ENCODE measurements at places on chromosomes 12 and 14.

GRCh38 chr12:123942238-123942653 lies 30.4 kb downstream of the CCDC92 start:
- DNase-seq = no peak

GRCh38 chr12:24047326-24047725 lies 97.9 kb upstream of the SOX5 start:
- no peak for DNase-seq

DNA sequence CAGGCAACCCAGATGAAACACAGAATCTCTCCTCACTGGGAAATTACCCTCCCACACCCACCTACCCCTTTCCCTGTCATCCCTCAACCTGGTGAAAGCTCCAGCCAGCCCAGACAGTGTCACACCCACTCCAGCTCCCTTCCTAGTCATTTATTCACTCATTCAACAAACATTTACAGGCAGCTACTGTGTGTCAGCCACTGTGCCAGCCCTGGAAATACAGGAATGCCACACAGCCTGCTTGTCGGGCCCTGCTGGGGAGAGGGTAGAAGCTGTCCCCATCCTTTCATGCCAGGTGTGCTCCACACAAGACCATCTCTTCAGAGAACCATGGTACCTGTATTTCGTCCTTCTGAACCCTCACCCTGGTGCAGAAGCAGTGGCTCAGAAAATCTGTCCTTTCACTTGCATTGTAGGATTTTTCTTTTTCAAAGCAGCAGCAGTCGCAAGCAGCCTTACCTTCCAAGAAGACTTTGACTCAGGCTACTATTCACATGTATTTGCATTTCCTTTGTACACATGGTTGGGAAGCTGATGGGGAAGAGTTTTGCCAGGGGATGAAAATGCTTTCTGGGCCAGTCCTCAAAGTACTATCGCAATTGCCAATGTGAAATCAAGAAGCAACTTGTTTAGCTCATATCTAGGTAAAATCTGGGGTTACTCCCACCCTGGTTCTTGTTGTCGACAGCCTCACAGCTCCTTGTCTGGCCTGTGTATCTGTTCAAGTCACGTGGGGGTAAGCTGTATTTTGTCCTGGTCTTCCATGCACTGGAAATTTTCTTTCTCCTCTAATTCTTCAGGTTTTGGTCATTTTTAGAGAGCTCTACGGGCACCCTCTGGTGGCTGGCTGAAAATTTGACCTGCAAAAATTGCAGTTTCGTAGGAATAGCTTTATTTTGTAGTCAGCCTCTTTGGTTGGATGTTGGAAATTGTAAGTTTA lies 147.4 kb upstream of the EGLN3 start:
- no peak for DNase-seq

- no peak for DNase-seq
Measured at GRCh38 chr14:74840603-74841030, 35.3 kb downstream of the PROX2 start.

GRCh38 chr12:10783252-10783651 lies 19.2 kb downstream of the TAS2R7 start:
- DNase-seq = no peak

DNA sequence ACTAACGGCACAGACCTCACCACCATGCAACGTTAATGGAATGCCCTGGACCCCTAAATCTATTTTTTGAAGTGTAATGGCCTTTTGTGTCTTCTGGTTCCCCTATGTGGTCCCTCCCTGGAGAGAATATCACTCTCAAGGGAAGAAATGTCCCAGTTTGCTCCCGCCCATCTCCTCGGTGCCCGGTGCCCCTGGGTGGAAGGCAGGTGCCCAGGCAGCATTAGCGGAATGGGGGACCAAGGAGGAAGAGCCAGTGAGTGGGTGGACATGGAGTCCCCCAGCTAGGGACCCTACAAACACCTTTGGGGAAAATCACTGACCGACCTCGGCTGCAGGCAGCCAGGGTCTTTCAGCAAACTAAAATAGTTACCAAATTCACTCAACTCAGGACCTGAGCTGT lies 212.1 kb upstream of the RTL1 start:
- no peak for DNase-seq

DNA sequence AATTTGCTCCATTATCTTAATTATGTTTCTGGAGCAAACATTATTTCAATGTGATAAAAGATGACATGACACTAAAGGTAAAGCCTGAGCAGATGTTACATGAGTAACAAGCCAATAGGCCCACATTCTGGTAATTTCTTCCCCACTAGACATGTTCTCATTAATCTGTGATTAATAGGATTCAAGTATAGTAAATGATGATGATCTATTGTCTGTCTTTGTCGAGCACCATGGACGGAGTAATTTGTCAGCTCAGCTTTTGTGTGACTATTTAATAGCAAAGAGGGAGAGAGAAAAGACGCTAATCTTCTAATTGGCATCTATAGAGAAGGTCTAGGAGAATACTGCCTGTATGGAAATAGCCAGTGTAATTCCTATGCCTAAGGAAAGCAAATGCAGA lies 62.2 kb upstream of the INSM2 start:
- no peak for DNase-seq

- no peak for DNase-seq
Measured at GRCh38 chr12:29103539-29103974, 45.5 kb upstream of the FAR2 start.

DNA sequence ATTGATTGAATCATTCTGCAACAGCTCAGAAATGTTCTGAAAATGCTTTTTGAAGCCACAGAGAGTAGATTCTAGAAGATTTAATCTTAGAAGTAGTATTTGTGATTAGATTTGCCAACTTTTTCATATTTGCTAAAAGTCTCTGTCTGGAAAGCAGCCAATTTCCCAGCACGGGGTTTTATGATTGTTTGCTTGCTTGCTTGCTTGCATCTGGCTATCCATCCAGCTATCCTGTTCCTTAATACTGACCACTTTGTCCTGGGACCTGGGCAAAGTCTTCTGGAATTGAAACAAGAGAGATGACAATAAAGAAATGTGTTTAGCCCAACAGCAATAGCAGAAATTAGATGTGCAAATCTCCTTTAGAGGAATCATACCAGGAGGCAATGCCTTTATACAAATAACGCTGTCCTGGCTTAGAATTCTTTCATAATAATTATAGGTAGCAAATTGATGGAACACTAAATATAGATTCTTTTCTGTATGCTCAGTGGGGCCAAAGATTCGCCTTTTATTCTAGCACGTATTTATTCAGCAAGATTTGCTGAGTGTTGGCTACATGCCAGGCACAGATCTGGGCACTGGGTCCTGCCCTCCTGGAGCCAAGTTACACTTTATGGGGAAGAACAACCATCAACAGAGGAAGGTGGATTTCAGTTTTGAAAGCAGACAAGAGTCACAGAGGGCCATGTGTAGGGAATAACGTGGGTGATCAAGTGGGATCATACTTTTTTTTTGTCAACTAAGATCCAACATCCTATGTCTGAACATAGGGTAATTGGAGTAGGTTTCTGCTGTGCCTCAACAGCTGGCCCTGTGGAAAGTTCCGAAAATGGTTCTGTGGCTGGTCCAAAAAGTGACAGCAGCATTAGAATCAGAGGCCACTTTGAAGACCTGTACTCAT lies 25.3 kb downstream of the MYBPC1 start:
- no peak for DNase-seq

DNA sequence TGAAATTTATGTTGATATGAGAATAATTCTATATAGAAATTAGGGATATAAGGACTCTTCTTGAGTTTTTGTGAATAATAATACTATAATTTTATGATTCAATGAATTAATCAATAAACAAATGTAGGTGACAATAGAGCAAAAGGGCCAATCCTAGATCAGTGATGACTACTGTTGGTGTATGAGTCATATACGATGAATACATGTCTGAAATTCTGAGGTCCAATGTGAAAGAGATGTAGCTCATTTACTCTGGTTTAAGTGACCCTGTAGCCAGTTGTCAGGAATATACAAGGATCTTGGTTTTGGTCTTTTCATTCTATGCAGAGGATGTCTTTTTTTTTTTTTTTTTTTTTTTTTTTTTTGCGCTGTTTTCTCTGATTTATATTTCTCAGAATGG lies 72.1 kb upstream of the RTL1 start:
- no peak for DNase-seq

- no peak for DNase-seq
Measured at GRCh38 chr12:92481066-92481465, 221.7 kb upstream of the PLEKHG7 start.

GRCh38 chr14:22715186-22715812 lies 51.2 kb upstream of the OXA1L start:
- DNase-seq = no peak

DNA sequence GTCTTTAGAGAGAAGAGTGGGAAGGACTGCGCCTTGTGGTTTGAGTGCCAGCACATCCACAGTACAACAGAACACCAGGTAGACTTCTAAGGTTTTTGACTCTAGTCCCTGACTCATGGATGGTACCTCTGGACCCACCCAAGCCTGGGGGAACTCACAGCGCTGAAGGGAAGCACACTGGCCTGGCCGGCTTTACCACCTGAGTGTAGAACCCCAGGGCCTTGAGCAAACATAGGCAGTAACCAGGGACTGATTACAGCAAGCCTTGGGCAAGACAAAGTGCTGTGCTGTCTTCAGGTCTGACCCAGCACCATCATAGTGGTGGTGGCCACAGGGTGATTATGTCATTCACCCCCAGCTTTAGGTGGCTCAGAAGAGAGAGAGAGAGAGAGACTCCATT lies 17.2 kb downstream of the EML5 start:
- no peak for DNase-seq

DNA sequence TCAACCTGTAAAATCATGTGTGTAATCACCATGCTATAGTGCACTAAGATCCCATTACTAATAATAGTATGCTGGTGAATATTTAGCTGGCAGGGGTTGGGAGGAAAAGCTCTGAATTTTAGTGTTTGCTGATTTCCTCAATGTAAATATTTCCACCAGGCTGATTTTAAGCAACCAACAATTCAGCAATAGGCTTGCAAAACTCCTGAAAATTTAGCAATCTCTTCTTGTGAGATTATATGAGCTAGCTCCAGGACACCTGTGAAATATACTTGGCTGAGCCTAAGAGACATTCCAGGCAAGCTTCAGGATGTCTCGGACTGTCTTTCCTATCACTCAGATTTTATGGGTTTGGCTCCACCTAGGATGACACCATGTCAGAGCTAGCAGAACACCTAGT lies 106.9 kb upstream of the ANO4 start:
- no peak for DNase-seq

DNA sequence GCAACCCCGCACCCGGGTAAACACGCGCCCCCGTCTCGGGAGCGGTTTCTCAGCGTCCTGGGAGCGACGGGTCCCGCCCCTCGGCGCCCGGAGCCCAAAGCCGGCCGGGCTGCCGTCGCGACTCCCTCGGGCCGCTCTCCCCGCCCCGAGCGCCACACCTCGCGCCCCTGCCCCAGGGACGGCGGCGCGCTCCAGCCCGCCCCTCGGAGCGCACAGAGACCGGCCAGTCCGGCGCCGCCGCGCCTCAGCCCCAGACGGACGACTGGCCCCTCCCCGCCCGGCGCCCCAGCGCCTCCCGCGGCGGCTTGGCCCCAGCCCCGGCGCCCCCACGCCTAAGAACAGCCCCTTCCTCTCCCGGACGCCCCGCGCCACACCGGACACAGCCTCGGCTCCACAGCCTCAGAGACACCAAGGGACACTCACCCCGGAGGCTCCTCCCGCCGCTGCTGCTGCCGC lies 411 bp downstream of the BTBD7 start:
- DNase-seq = no peak

GRCh38 chr12:57342207-57342691 lies 88.6 kb downstream of the R3HDM2 start:
- no peak for DNase-seq

GRCh38 chr12:1992732-1993131 lies 11.5 kb downstream of the DCP1B start:
- no peak for DNase-seq

- DNase-seq = no peak
Measured at GRCh38 chr12:115320967-115321366, 637.0 kb upstream of the TBX3 start.

DNA sequence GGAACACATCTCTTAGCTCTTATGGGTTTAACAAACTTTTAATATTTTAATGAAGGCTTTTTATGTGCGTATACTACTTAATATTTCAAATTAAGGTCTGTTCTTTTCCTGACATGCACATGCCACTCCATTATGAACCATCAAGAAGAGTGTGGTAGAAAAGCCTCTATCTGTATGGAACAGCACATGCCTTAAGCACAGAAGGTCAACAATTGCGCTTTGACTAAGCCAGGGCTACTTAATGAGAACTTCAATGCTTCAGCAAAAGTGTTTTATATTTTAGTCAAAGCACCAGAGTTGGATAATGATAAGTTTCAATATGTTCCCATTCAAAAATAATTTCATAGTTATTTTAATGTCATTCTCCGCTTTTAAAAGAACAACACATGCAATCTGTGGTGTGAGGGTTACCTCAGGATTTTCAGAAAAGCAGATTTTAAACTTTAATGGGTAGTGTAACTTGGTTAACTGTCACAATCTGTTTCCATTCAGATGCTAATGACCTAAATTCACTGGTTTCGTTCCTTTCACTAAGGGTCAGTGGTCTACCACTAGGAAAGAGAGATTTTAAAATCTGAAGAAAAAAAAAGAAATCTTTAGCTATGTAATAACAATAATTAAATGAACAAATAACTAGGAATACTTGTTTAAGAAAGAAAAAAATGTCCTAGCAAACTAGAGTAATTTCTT lies 193.4 kb upstream of the NOVA1 start:
- DNase-seq = no peak

DNA sequence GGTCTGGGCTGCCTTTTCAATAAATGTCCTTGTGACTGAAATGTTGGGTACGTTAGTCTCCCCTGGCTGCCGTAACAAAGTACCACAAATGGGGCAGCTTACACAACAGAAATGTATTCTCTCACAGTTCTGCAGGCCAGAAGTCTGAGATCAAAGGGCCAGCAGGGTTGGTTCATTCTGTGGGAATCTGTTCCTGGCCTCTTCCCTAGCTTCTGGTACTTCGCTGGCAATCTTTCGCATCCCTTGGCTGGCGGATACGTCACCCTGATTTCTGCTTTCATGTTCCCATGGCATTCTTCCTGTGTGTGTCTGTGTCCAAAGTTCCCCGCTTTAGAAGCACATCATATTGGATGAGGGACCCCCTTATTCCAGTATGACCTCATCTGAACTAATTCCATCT lies 95.8 kb upstream of the NCOR2 start:
- DNase-seq = no peak

DNA sequence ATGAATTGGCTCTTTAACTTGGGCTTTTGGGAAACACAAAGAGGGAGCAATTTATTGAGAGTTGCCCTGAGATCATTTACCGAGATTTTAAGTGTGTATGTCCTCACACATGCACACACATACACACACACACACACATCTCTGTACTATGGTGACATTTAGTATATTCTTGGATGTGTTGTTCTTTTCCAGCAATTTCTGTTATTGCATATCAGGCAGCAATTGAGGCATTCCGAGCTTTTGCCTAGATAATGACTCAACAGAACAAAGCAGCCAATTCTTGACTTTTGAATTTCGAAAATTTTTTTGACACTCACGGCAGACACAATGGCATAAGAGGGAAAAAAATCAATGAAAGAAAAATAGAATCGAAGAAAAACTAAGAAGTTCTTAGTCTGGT lies 248.5 kb downstream of the DUSP6 start:
- DNase-seq = no peak

DNA sequence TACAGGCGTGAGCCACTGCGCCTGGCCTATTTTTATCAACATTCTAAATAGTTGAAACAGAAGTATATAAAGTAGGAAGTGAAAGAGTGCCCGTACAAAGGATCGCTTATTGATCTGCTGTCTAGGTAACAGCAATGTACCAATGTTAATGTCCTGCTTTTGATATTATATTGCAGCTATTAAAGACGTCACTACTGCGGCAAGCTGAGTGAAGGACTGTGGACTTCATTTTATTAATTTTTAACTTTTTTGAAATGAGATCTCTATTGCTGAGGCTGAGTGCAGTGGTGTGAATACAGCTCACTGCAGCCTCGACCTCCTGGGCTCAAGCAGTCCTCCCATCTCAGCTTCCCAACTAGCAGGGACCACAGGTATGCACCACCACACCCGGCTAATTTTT lies 10.8 kb downstream of the PTGR2 start:
- DNase-seq = no peak

All from stimulated activated CD8-positive, alpha-beta memory T cell treated with anti-CD3 and anti-CD28 coated beads, Interleukin-4, amount 100 ng/mL, for 1 hour (primary cell).